RWPE2 (cell line): ENCODE measurements at places on chromosomes 5 and 9.

DNA sequence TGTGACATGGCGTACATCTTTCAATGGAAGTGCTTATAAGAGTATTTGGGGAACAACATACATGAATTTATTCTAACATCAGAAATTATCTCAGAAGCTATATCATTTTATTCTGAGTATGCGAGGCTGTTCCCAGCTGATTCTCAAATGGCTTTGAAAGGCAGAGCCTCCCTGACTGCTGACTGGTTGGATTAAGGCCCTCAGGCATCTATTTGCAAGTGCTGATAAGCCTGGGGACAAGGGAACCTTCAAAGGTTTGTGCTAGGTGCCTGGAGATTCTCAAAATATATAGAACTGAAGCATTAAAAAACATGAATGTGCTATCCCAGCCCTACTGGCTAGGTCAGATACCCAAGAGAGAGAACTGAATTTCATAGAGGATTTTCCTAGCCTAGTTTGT, 235.1 kb downstream of the LURAP1L start:
- no peaks in the 10 kb centered on the region for H3K36me3 ChIP-seq
- no peak for DNase-seq
- H3K27ac ChIP-seq = no peak overlapping the region
- no peaks in the 10 kb centered on the region for H3K27me3 ChIP-seq
- no peaks in the 10 kb centered on the region for H3K4me1 ChIP-seq
- no peak overlapping the region for H3K4me3 ChIP-seq

- peak overlapping the region; percentile 88 for H3K27ac ChIP-seq
- peaks cover 61% of the 10 kb centered on the region for H3K4me1 ChIP-seq
- H3K4me3 ChIP-seq = no peak overlapping the region
- H3K36me3 ChIP-seq = no peaks in the 10 kb centered on the region
- no peaks in the 10 kb centered on the region for H3K27me3 ChIP-seq
These were observed 185.2 kb downstream of the DCP2 start for GRCh38 chr5:113161806-113162205.

DNA sequence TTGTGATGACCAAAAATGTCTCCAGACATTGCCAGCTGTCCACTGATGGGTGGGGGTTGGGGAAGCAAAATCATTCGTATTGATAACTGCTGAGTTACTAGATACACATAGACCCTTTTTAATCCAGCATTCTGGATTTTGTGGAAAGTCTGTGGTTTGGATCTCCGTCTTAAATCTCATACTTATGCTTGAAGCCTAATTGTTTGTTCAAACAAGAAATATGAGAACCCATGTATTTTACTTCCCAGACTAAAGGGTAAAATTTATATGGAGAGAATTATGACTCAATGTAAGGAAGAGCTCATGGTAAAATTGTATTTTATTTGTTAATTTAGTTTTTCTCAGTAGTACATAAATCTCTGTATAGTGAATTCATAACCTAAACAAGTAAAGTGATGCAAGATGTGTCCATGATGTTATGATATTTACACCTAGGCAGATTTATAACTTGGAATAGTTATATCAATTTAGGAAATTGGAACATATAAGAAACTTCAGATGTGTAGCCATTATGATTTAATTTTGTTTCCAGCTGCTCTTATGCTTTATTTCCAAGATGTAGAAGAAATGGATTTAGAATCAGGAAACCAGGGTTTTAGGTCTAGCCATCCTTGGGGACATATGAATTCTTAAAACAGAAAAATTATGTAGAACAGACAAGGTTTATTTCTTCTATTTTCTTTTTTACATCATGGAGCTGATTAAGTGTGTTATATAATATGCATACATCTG, 4.5 kb upstream of the OGN start:
- H3K27ac ChIP-seq = no peak overlapping the region
- H3K4me3 ChIP-seq = no peak overlapping the region
- no peaks in the 10 kb centered on the region for H3K36me3 ChIP-seq
- no peaks in the 10 kb centered on the region for H3K4me1 ChIP-seq
- no peak for DNase-seq

DNA sequence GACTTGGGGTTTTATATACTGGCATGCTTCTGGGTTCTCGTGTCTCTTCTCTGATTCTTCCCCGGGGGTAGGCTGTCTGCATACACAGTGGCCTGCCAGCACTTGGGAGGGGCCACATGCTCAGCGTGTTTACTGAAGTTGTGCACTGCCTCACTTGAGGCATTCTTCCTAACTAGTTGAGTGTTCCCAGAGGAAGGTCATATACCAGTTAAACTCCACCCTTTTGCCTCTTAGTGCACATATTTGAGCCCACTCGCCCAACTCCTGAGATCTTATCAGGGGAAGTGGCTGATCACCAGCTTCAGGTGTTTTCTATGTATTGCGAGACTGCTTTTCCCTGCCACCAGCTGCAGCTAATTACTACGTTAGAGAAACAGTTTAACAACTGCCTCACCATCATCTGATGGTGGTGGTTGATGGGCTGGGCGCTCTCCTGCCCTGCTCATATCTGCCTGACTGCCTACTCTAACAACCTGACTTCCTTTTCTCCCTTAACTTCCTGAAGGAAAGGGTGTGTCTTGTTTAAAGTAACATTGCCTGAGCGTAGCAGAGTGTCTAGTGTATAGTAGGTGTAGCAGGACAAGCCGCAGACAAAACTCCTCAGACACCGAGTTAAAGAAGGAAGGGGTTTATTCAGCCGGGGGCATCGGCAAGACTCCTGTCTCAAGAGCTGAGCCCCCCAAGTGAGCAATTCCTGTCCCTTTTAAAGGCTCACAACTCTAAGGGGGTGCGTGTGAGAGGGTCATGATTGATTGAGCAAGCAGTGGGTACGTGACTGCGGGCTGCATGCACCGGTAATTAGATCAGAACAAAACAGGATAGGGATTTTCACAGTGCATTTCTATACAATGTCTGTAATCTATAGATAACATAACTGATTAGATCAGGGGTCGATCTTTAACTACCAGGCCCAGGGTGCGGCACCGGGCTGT, 60.1 kb upstream of the CLINT1 start:
- H3K36me3 ChIP-seq = no peaks in the 10 kb centered on the region
- H3K4me1 ChIP-seq = no peaks in the 10 kb centered on the region
- no peak overlapping the region for H3K27ac ChIP-seq
- DNase-seq = no peak
- no peak overlapping the region for H3K4me3 ChIP-seq

DNA sequence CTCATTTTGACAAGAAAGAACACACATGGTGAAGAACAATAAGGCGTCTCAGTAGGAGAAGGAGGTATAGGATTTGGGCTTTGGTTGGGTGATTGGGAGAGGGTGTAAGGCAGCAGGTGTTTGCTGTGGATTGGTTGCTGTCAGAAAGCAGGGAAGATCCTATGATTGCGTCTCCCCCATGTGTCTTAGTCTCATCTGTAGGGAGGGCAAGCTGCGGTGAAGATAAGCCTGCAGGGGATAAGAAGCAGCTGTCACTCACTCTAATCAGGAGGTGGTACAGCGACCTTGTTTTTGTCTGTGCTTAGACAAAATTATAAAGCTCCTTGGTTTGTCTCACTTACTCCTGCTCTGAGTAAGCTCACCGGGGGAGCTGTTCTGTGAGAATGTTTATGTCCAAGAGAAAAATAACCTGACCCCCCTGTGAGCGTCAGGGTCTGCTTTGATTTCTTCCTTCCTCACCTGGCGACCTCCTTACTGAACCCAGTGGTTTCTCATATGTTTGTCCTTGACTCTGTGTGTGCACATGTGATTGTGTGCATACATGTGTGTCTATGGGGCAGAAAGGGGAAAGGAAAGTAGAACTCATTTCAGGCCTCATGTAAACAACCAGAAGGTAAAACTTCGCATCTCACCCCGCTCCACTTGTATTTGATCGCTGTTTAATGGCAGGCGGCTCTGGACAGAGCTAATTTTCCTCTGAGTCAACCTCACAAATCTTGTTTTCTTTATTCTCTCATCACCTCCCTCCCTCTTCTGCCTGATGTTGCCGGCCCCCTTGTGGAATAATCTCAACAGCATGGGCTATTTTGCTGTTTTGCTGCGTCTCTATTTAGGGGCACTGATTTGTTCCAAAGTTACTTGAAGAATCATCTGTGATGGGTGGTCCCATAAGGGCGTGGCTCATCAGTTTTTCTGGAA, 105.6 kb downstream of the TENT4A start:
- no peak overlapping the region for H3K4me3 ChIP-seq
- H3K4me1 ChIP-seq = no peaks in the 10 kb centered on the region
- no peaks in the 10 kb centered on the region for H3K36me3 ChIP-seq
- DNase-seq = no peak

- DNase-seq = no peak
- no peak overlapping the region for H3K4me3 ChIP-seq
- H3K27me3 ChIP-seq = no peaks in the 10 kb centered on the region
- H3K4me1 ChIP-seq = peaks cover 53% of the 10 kb centered on the region
These were observed 51.0 kb downstream of the PTPDC1 start for GRCh38 chr9:94135222-94135621.
